ENCODE measurements at places on chromosomes 16 and 17.

DNA sequence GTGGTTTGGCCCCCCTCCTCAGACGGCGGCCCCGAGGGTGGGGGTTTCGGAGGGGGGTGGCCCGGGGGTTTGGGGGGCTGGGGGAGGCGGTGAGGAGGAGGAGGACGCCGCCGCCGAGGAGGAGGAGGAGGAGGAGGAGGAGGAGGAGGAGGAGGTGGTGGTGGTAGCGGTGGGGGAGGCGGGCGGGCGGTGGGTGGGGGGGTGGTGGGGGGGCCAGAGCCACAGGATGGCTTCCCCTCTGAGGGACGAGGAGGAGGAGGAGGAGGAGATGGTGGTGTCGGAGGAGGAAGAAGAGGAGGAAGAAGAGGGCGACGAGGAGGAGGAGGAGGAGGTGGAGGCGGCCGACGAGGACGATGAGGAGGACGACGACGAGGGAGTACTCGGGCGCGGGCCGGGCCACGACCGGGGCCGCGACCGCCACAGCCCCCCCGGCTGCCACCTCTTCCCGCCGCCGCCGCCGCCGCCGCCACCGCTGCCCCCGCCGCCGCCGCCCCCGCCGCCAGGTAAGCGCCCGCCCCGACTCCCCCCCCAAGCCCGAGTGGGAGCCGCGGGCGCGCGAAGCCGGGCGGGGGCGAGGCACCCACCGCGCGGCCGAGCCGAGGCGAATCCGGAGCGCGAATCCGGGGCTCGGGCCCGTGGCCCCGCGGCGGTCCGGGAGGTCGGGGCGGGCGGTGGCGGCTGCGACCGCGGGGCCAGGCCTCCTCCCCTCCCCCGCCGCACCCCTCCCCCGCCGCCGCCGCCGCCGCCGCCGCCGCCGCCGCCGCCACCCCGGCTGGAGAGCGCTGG, 3.8 kb upstream of the CHD3 start:
- DNase-seq, result peak; percentile 41

GRCh38 chr17:34107019-34107418, 148.1 kb upstream of the CCL2 start:
- no peak for DNase-seq

- no peak for DNase-seq
These were observed 4.8 kb downstream of the SREBF1 start for GRCh38 chr17:17832032-17832363.

DNA sequence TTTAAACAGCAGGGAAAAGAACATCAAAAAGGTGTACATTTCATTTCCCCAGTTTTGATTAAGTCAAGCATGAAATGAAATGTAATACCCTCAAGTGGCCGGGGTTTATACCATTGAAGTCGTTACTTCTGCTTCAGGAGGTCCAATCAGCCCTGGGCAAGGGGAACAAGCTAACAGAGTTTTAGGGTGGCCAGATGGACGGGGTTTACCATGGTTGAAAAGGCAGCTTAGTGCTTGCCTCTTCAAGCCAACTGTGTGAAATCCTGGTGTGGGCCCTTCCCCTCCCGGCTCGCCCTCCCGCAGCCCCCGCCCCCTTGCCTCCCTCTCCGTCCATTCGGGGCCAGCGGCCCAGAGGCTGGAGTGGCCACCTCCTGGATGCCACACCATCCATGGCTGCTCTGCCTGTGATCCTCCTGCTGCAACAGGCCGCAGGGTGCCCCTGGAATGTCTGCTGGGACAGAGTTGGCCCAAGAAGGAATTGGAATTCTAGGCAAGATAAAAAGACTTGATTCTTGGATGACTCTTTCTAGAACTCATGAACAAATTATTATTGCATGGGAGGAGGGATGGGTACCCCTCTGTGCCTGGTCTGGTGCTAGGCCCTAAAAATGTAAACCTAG, 296.2 kb upstream of the IRX3 start:
- DNase-seq, result no peak

DNA sequence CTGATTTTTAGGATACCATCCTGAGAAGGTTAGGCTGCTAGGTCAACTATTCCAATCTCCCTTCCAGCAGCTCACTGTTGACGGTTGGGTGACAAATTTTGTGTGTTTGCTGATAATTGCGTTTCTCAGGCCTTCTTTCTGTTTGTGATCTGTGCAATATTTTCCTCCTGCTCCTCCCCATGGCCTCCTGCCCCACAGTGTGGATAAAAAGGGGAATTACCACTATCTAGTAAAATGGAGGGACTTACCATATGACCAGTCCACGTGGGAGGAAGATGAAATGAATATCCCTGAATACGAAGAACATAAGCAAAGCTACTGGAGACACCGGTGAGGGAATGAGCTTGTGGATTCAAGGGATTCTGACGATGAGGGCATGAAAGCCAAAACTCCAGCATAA, 9.2 kb downstream of the CHD3 start:
- peak; percentile 56 for DNase-seq

GRCh38 chr16:69748694-69749345, 5.9 kb downstream of the NOB1 start:
- no peak for DNase-seq

DNA sequence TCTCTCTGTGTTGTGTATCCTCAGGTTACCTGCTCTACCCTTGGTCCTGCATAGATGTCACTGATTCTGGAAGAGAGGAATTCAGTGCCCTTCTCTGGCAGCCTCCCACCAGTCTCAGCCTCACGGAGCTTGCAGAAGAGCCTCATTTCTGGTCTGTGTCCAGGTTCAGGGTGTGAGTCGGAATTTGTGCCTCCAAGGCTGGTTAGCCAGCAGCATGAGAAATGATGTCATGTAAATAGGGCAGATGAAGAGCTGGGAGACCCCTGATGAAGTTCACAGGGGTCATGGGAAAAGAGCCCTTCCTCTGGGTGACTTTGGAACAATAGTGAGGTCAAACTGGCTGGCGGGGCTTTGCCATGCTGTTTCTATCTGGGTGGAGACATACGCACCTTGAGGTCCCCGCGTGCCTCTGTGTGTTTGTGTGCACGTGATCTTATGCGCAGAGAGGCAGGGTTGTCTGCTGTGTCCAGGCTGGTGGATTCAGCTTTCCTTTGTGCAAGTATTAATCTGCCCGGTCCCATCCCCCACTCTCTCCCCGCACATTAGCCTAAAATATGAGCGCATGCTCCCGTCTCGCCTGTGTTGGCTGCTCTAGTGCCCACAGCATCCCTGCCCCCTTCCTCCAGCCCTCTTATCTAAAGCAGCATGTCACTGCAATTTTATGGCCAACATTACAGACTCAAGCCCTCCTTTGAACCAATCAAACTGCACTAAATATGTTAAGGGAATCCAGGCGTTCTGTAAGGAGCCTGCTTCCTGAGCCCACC, 256.3 kb upstream of the ZFHX3 start:
- no peak for DNase-seq

GRCh38 chr17:19911033-19911432, 43.3 kb upstream of the ULK2 start:
- DNase-seq, result no peak

DNA sequence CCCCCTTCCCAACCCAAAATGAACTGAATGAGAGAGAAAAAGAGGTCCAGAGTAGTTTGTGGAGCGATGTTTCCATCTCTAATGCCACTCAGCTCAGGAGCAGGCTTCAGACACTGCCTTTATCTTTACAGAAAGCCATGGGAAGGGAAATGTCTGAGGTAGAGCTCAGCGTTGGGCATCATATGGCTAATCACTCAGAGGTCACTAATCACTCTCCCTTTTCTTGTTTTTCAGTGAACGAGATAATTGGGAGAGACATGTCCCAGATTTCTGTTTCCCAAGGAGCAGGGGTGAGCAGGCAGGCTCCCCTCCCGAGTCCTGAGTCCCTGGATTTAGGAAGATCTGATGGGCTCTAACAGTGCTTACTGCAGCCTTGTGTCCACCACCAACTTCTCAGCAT, 9.8 kb downstream of the ESRP2 start:
- DNase-seq, result no peak

- DNase-seq, result no peak
These were observed 59.6 kb upstream of the CIBAR2 start for GRCh38 chr16:85171759-85172454.

DNA sequence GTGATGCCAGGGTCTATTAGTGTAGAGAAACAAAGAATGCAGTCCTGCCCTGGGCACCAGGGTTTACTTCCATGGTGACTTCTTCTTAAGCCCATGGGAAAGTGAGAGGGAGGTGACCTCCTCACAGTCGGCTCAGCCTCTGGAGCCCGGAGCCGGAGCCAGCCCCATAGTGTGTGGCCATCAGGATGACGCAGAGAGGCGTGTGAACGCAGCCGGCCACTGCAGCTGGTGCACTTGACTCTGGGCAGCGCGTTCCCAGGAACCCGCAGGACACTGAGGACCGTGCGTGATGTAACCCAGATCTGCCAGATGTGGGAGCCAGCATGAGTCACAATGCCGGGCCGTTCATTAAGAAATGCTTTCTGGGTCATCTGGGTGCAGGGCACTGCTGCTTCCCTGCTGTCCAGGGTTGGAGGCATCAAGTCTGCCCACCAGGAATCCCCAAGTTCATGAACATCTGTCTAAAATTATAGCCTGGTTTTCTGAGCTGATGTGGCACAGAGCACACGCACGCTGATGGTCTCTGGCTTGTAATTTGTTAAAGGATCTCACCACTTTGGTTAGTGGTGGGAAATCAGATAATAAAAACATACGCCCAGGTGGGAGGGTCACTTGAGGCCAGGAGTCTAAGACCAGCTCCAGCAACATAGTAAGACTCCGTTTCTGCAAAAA, 114.1 kb downstream of the PITPNC1 start:
- DNase-seq, result no peak

DNA sequence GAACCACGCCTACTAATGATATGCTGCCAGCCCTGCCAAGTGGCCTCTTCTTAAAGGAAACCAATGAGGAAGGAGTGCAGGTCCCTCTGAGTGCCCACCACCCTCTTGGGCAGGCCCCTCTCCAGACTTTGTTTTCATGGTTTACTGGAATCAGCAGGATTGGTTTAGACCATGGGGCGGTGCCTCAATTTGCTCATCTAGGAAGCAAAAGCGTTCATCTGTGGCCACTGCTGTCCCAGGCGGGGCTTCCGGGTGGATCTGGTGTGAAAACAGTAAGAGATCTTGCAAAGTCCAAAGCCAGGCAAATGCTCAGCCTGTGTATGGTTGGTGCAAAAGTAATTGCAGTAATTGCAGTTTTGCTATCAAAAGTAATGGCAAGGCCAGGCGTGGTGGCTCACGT, 71.3 kb downstream of the AMFR start:
- DNase-seq, result no peak

- no peak for DNase-seq
These were observed 235.1 kb downstream of the ABCC12 start for GRCh38 chr16:47920709-47921108.

- DNase-seq, result no peak
These were observed 353.9 kb downstream of the CPPED1 start for GRCh38 chr16:12449795-12450194.

- DNase-seq, result no peak
These were observed 38.7 kb upstream of the MRPS23 start for GRCh38 chr17:57888311-57889216.

DNA sequence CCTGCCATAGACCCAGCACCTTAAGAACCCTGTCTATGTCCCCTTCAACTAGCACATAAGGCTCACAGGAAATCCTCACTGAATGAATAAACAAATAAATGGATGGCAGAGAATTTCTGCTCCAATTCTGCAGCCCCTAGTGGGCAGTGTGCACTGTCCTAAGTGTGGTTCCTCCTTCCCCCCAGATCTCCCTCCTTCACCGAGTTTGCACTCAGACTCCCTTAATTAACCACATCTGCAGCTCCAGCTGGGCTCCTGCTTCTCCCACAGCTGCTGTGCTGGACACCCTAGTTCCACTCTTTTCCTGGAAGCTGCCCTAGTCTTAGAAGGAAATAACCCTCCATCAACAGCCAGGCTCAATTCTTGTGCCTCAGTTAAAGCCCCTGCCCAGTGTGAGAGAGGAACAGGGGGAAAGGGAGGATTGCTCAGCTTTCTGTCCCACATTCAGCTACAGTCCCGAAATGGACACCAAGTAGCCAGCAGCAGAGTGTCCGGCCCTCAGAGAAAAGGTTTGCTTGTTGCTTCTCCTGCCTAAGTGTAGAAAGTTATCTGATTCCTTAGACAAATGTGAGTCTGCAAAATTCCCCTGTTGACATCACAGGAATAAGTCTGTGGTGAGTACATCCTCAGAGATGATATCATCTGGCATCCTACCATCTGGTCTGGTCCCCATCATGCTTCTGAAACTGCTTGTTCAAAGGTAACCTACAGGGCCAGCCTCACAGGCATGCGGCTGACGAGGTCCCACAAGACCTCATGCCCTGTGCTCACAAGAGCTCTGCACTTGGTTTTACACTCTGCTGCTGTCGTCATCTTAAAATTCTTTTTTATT, 12.3 kb downstream of the LRRC3C start:
- peak; percentile 24 for DNase-seq

- no peak for DNase-seq
These were observed 237.5 kb downstream of the CDH8 start for GRCh38 chr16:61798741-61799140.

- no peak for DNase-seq
These were observed 229.9 kb upstream of the SDK2 start for GRCh38 chr17:73874008-73874720.

DNA sequence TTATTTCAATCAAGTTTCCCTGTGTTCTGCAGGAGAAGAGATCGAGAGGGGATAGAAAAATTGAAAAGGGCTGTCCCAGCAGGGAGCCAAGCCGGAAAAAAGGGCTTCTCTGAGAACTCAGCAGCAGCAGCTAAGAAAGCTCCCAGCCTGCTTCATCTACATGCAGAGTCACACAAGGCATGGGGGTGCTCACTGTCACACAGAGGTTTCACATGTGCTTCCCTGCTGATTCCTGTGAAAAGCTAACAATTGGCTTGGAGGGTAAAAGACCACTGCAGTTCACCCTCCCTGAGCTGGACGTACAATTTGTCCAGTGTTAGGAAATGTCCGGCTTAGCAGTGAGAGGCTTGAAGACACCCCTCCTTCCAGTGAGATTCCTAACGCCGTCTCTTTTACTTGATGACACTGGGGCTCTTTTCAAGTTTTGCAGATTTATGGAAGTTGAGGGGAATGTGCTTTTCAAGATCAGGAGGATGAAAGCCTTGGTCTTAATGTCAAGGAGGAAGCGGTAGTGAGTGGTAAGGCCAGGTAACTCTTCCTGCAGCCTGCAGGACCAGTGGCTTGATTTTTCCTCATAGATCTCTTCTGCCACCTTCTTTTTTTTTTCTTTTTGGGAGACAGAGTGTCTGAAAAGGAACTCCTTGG, 85.6 kb downstream of the WNT3 start:
- no peak for DNase-seq

GRCh38 chr17:43453331-43453812, 30.4 kb upstream of the DHX8 start:
- no peak for DNase-seq

GRCh38 chr16:11125936-11126335, 130.1 kb downstream of the SOCS1 start:
- DNase-seq, result no peak

DNA sequence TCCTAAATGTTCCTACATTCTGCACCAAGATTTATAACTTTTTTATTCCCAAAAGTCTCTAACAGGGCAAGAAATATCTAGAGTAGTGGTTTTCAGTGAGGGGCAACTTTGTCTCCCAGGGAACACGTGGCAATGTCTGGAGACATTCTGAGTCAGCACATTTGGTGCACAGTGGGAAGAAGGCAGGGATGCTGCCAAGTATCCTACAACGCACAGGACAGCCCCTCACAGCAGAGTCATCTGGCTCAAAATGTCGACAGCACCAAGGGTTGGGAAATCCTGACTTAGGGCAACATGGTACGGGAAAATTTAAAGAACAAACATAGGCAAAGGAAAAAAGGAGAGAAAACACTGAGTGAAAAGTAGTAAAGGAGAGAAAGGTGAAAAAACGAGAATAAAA, 61.8 kb downstream of the SMG6 start:
- DNase-seq, result no peak
